ENCODE measurements at places on chromosomes 1 and 21.
A peak's percentile ranks its signal among the peaks of the same experiment; 100 is the strongest.

- no peak for DNase-seq
Measured at GRCh38 chr1:206727981-206728696, 42.4 kb upstream of the IL19 start.

DNA sequence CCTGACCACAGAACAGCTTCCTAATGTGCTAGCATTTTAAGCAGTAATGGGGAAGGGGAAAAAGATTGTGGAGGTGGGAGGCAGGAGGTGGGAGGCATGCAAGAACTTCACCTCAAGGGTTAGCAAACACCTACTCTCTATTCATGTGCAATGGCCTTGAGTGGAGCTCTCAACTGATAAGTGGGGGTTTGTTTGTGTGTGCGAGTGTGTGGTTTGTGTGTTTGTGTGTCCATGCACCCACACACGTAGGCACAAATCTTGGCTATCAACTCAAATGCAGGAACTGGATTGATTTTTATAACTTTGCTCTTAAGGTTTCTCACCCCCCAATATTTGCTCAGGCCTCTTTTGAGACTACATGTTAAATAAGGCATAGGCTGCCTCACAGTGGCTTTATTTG, 78.6 kb downstream of the SYT6 start:
- DNase-seq = no peak

GRCh38 chr1:167935216-167936067, 1.0 kb upstream of the DCAF6 start:
- DNase-seq = peak; percentile 29

- peak; percentile 96 for DNase-seq
Measured at GRCh38 chr1:106700211-106700610, 356.3 kb upstream of the PRMT6 start.

DNA sequence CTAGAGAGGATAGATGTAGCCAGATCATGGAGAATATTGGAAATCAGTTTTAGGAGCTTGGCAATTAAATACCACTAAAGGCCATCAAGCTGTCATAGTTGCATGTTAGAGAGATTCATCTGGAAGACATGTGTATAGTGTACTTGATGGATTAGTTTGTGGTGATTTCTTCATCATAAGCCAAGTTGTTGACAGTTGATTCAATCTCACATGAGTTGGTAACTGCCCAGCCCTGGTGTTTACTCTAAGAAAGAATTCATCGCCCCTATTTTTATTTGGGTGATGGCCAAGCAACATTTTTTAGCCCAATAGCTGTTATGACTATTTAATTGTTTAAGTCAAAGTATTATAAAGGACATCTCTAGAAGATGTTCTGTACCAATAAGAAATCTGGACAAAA, 737.6 kb downstream of the PLA2G4A start:
- peak; percentile 17 for DNase-seq

DNA sequence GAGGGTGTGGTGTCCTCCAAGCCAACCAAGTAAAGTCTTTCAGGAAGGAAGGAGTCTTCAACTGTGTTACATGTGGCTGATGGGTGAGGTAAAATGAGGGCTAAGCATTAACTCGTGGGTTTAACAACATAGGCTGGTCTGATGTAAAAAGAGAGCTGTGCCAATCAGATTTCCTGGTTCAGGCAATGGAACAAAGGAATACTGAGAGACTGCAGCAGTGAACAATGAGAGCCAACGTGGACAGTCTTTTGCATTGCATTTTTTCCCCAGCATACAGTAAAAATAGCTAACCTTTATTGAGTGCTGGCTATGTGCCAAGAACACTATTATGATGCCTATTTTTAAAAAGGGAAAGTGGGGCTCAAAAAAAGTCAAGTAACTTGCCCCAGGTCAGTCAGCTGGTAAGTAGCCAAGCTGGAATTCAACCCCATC, 31.1 kb downstream of the DLGAP3 start:
- no peak for DNase-seq

DNA sequence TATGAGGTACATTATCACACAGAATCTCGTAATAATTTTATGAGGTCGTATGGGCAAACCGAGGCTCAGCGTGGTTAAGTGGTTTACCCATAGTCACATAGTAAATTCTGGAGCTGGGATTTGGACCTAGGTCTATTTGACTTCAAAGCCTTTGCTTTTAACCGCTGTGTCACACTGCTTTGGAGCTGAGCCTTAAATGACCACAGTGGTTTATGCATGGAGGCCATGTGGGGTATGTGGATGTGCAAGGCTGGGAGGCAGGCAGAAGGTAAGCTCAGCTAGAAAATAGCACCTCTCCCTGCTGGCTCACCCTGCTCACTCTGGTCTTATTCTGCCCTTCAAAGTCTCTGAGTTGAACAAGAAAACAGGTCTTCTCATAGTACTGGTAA, 269.5 kb downstream of the TRABD2B start:
- no peak for DNase-seq

DNA sequence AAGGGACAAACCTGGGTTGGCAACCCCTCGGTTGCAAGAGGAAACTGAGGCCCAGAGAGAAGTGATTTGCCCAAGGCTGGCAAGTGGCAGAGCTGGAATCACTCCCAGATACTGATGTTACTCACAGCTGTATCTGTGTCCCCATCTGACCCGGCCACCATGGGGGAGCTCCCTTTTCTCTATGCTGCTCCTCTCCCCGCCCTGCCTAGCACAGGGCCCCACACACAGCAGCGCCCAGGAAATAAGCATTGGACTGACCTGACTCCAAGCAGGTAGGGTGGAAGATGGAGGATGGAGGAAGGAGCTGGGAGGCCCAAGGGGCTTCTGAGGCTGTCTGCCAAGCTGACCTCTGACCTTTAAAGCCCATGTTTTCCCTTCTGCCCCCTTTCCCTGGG, 3.0 kb upstream of the FBLIM1 start:
- DNase-seq = no peak

DNA sequence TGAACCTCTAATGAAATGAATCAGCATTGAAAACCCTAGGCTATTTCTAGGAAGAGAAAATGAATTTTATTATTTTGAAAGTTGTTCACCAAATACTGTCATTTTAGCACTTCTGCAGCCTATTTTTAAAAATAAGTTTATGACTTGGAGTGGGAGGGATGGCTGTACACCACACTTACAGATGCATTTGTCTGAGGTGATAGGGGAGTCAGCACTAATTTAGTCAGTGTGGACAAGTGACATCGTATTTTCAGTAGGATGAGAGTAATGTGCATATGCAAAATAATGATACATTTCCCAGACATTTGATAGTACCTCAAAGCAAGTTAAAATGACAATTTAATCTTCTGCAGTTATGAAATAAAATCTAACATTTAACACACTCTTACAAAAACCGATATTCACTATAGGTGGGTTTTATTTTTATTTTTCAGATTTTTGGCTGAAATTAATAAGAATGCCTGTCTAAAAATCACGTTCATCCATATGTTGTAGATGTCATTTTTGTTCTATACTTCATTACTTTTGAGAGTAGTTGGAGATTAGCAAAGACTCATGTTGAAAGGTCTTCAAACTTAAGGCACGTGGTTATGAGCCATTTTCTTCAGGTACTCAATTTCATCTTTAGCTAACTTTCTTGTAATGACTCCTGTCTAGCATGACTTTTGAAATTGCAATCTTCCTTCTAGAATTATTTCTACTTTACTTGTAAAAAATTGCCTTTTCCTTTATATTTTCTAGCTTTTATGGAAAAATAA, 186.7 kb downstream of the NCAM2 start:
- DNase-seq = no peak

GRCh38 chr1:53111073-53111556, 31.3 kb downstream of the SLC1A7 start:
- peak; percentile 30 for DNase-seq

DNA sequence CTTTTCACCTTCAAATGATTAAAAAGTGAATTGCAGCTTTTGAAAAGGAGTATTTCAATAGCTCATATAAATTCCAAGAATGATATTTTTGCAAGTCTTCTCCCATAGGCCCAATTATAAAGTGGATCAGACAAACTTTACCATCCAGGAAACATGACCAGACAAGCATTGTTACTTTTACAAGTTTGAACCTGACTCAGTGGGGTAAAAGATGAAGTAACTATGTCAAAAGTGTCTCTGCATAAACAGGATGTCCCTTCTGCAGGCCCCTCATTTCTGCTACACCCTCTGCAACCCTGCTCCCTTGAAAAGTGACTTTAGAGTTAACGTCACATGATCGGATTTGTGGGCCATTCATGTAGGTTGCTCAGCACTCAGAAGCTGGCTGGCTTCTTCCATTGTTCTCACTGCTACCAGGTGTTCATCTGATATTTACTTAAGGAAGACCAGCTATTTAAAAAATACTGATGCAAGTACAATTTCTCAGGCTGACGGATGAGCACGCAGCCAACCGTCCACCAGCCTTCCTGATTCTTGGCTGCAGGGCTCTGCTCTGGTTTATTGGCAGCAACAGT, 32.3 kb downstream of the URB1 start:
- DNase-seq = no peak

DNA sequence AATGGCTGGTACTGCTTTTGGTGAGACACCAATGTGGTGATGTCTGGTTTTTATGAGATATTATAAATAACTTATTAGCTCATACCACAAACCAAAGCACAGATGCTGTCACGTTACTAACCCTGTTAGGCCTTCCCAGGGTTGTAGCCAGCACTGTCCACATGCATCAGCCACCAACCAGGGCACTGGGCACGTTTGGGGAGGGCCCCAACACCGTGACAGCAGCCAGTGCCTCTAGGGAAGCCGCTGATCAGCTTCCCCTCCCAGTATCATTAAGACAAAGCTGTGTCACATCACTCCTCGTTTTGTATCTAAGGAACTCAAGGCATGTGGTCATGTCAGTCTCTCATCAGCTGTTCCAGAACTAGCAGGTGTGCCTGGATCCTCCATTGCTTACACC, 13.9 kb downstream of the URB1 start:
- DNase-seq = no peak

DNA sequence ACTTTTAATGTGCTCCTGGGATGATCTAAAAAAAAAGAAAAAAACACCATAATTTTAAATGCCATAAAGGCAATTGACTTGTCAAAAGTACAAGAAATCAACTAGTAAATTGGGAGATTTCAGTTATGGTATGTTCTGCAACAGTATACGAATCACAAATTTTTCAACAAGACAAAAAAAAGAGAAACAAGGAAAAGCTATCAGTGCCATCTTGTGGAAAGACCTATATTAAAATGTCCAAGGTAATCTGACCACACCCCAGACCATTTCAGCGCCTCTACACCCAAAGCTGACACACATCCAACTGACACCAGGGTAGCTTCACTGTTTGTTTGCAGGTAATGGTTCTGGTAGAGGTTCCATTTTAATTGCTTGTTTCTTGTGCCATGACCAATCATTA, 5.0 kb upstream of the DUSP23 start:
- no peak for DNase-seq

DNA sequence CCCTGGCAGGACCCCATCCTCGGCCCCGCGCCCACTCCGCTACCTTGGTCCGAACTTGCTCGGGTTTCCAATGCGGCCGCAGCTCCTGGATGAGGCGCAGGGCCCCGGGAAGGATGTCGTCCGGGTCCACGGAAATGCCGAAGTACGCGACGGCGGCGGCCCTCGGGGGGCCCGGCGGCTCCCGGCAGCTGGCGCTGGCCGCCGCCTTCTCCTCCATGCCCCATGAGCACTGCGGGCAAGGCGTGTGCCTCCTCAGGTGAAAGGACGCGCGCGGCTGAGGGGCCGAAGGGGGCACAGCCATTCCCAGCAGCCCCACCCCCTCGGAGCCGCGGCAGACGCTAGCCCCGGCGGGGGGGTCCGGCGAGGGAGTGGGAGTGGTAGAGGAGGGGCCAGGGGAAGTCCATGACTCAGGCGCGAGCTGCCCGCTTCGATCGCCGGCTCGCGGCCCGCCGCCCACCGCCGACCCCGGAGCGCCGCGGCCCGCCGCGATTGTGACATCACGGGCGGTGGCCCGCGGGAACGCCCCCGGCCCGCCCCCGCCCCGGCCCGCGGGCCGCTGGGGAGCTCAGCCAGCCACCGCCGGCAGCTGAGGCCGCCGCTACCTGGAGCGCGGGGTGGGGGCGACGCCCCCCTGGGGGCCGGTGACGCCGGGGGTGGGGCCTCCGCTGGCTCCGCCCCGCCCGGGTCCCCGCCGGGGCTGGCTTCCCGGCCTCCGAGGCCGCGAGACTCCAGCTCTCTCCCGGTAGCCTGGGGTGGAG, at the start of gene ETNK2:
Gene ETNK2 (minus strand): TSS at position 493 of the 758 bp plus-strand sequence. CDS start 192 bp downstream, at position 301.
- peak; percentile 64 for DNase-seq

DNA sequence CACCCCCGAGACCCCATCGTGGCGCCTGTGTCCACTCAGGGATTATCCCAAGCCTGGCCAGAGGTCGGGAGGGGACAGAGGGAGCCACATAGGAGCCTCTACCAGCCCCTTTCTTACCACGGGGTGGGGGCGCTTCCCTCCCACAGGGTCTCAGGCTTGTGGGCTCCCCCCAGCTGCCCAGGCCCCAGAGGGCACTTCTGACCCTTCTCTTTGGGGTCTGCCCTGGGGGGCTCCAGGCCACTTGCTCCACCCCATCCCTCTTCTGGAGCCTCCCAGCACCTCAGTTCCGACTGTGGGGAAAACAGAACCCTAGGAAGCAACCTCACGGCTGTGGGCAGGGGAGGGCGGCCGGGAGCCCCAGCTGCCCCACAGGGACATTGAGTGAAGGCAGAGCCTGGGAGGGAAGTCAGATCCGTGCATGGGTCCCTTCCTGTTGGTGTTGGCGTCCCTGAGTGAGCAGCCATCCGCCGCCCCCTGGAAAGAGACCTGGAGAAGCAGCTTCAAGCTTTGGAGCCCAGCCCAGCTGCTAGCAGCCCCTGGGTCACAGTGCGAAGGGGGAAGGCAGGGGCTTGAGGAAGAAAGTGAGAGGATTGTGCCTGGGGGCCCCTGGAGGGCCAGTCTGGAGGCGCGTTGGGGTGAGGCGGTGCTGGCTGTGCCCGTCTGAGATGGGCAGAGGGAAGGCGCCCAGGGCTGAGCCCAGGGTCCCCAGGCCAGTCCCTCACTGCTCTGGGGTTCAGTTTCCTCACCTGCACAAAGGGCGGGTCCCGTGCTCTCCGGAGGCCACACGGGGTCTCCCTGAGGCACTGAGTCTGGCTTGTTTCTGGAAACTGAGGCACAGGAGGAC, 22.1 kb downstream of the RRP1 start:
- no peak for DNase-seq

DNA sequence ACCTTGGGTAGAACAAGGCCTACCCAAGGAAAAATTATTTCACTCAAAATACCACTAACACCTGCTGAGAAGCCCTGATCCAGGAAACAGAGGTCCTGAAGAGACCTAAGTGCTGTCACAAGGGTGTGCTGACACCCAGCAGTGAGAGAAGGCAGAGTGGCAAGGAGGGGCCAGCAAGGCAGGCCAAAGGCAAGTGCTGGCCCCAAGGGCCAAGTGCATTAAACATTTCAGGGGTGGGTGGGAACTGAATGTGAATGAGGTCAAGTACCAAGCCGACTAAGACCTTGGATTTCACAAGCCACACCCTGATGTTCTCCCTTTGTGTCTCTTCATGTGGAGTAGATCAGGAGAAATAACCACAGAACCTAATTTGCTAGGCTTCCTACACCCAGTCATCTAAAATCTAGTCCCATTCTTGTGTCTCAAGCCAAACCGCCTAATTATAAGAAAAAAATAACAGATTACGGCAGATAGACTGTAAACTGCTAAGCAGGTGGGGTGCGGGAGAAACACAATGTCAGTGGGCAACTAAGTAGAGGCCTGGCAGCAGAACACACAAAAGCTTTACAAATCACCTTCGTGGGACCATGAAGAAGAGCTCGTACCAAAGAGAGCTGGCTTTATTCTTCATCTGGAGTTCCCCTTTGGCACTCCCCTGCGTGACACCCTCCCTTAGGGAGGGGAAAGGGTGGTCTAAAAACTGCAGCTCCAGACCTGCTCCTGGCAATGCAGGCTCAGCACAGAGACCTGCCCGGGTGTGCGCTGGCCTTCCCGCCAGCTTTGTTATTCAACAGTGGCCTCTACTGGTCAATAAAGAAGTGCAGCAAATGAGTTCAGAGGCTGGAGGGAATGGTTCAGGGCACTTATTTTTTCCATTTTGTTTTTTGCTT, 8.7 kb downstream of the UBE2G2 start:
- DNase-seq = peak; percentile 59

GRCh38 chr1:153728305-153729066, 636 bp downstream of the INTS3 start:
- peak; percentile 51 for DNase-seq

All from fibroblast of skin of abdomen (primary cell).